MCF 10A (cell line): ENCODE measurements at places on chromosomes 7 and 10. TPM values are rescaled to one million over a fixed set of nuclear protein-coding genes. Genes with fewer than 3 reads are reported as not detected.

ADCY1 gene
- 0.61 and 0.79 TPM in 2 replicates for total RNA-seq

DNA sequence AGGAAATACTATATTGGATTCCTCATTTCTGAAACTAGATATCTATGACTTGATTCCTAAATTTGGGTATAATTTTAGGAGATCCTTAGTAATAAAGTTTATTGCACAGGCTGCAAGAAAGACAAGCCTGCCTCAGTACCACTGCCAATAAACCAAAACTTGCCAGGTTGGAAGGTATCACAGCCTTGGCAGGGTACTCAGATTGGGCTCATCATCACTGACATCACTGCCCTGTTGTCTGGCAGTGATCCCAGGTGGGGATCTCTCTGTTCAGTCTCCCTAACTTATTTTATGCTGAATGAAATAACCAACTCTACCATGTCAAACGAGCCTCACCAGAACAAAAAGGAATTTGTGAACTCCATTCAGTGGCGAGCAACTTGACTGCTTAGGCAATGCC is 18.8 kb downstream of the FIGNL1 start:
- peaks cover 7% of the 10 kb centered on the region for H3K4me1 ChIP-seq
- no peaks in the 10 kb centered on the region for H3K36me3 ChIP-seq
- no peak overlapping the region for H3K4me3 ChIP-seq
- H3K27me3 ChIP-seq, result no peaks in the 10 kb centered on the region
- no peak for DNase-seq
- H3K27ac ChIP-seq, result no peak overlapping the region

DNA sequence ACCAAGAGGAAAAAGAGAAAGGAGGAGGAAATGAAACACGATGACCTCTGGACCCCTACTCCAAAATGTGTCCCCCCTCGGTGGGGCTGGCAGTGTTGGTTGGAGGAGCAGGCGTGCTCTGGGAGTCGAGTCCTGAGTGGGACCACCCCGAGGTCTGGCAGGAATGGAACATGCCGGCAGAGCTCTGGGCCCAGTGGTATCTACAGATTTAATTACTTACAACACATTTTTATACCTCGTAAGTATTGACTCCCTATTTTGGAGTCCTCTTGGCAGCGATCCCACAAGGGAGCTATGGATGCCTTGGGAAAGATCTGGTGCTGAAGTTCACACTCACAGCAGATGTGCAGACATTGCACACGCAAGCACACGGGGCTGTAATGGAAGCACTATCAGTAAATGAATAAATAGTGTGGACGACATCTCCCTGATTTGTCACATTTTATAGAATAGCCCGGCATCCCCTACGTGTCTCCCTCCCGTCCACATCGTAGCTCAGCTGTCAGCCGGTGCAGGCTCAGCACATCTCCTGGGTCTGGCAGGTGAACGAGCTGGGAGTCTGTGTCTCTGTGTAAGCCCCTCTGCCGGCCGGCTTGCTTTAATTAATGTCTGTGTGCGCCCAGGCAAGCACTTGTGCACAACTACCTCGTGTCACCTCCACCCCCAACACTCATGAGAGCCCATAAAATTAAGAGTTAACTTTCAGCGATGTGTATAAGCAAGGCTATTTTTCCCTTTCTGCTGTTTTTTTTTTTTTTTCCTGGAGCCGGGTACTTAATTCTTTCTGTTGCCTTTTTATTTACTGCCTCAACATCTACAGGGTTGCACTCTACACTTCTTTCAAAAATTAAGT is 603.2 kb downstream of the LRMDA start:
- H3K4me3 ChIP-seq, result no peak overlapping the region
- no peaks in the 10 kb centered on the region for H3K36me3 ChIP-seq
- no peak overlapping the region for H3K27ac ChIP-seq
- DNase-seq, result no peak

DNA sequence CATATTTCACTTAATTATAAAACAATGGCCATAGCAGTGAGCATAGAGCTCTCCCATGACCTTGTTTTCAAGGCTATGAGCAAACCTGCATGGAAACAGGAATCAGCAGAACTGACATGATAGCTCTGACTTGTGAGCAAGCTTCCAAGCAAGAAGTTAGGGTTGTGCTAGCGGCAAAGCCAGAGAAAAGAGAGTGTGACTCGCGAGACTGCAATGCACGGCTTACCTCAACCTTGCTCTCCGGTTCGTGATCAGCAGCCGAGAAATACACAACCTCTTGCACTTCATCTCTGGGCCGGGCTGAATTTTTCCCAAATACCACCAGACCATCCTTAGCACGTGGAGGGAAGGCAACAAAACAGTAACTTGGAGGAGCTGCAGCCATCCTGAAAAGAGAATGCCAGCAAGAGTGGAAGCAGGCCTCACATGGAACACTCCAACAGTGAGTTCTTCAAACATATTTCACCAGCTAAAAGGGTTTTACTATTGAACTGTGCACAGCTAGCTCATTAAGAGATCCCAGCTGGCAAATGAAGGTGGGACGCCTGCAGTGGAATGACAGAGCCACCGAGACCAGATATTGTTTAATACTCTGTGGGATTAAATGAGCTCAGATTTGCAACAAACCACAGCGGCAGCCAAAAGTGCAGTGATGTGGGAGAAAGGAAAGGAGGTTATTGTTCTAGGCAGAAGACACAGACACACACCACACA is 20.8 kb downstream of the SCRN1 start:
- H3K27me3 ChIP-seq, result no peaks in the 10 kb centered on the region
- H3K4me1 ChIP-seq, result peaks cover 21% of the 10 kb centered on the region
- H3K36me3 ChIP-seq, result peaks cover 7% of the 10 kb centered on the region
- no peak overlapping the region for H3K4me3 ChIP-seq
- peak overlapping the region; percentile 34 for H3K27ac ChIP-seq

GRCh38 chr7:143237366-143237765 is 15.5 kb downstream of the TAS2R40 start:
- H3K4me3 ChIP-seq, result no peak overlapping the region
- H3K4me1 ChIP-seq, result peaks cover 15% of the 10 kb centered on the region
- H3K36me3 ChIP-seq, result no peaks in the 10 kb centered on the region
- H3K27ac ChIP-seq, result no peak overlapping the region
- DNase-seq, result no peak

- no peaks in the 10 kb centered on the region for H3K27me3 ChIP-seq
- H3K27ac ChIP-seq, result no peak overlapping the region
- peak overlapping the region; percentile 5 for H3K4me3 ChIP-seq
- DNase-seq, result peak; percentile 49
- no peaks in the 10 kb centered on the region for H3K36me3 ChIP-seq
These were observed 72.8 kb upstream of the MPP7 start for GRCh38 chr10:28375399-28376354.

- no peaks in the 10 kb centered on the region for H3K4me1 ChIP-seq
- DNase-seq, result peak; percentile 49
- H3K4me3 ChIP-seq, result no peak overlapping the region
- peaks cover 1% of the 10 kb centered on the region for H3K27me3 ChIP-seq
- no peaks in the 10 kb centered on the region for H3K36me3 ChIP-seq
These were observed 35.0 kb downstream of the PIK3AP1 start for GRCh38 chr10:96685306-96685705.

- H3K27me3 ChIP-seq, result no peaks in the 10 kb centered on the region
- H3K4me1 ChIP-seq, result peaks cover 8% of the 10 kb centered on the region
- H3K27ac ChIP-seq, result no peak overlapping the region
These were observed 9.1 kb upstream of the MCM10 start for GRCh38 chr10:13152296-13152695.

GRCh38 chr7:21368317-21368716 is 59.6 kb upstream of the SP4 start:
- H3K4me1 ChIP-seq, result peaks cover 7% of the 10 kb centered on the region
- no peak for DNase-seq
- no peaks in the 10 kb centered on the region for H3K27me3 ChIP-seq

GRCh38 chr10:15735763-15736162 is 16.0 kb upstream of the ITGA8 start:
- no peak overlapping the region for H3K27ac ChIP-seq
- H3K36me3 ChIP-seq, result no peaks in the 10 kb centered on the region
- peaks cover 25% of the 10 kb centered on the region for H3K27me3 ChIP-seq

GRCh38 chr7:113000316-113001020 is 86.2 kb downstream of the GPR85 start:
- DNase-seq, result no peak
- H3K4me3 ChIP-seq, result no peak overlapping the region
- no peaks in the 10 kb centered on the region for H3K27me3 ChIP-seq
- H3K27ac ChIP-seq, result no peak overlapping the region
- H3K36me3 ChIP-seq, result no peaks in the 10 kb centered on the region

GRCh38 chr7:146067880-146068279 is 48.7 kb upstream of the CNTNAP2 start:
- DNase-seq, result no peak
- peaks cover 15% of the 10 kb centered on the region for H3K27me3 ChIP-seq
- no peaks in the 10 kb centered on the region for H3K4me1 ChIP-seq
- H3K27ac ChIP-seq, result no peak overlapping the region

TYW1 gene
- total RNA-seq, result 17.4 and 19.2 TPM in 2 replicates

CPVL gene
- total RNA-seq, result 29.2 and 49.0 TPM in 2 replicates

GRCh38 chr7:128161466-128162125 is 79.5 kb upstream of the LEP start:
- H3K4me1 ChIP-seq, result peaks cover 18% of the 10 kb centered on the region
- no peak for DNase-seq
- H3K36me3 ChIP-seq, result peaks cover 4% of the 10 kb centered on the region
- H3K27ac ChIP-seq, result no peak overlapping the region
- H3K27me3 ChIP-seq, result no peaks in the 10 kb centered on the region

GRCh38 chr7:106767078-106767477 is 98.0 kb upstream of the PIK3CG start:
- no peaks in the 10 kb centered on the region for H3K36me3 ChIP-seq
- no peak for DNase-seq
- no peak overlapping the region for H3K27ac ChIP-seq
- peaks cover 17% of the 10 kb centered on the region for H3K4me1 ChIP-seq
- H3K4me3 ChIP-seq, result no peak overlapping the region

DNA sequence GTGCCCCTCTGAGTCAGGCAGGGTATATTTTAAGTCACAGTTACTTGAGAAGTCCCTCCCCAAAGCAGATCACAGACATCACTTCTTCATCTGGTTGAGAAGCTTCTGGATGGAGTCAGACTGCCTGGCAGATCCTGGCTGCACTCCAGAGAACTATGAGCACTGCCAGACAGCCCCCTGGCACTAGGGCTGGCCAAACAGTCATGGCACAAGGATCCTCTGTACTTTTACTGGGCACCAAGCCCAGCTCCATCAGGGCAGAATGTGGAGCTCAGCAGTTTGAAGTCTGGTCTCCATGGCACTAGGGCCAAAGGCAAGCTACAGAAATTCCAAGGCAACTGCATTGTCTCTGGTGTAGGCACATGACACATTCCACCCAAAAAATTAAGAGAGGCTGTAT is 162.1 kb downstream of the NRG3 start:
- peaks cover 26% of the 10 kb centered on the region for H3K4me1 ChIP-seq
- H3K27me3 ChIP-seq, result no peaks in the 10 kb centered on the region
- H3K4me3 ChIP-seq, result peak overlapping the region; percentile 23

DNA sequence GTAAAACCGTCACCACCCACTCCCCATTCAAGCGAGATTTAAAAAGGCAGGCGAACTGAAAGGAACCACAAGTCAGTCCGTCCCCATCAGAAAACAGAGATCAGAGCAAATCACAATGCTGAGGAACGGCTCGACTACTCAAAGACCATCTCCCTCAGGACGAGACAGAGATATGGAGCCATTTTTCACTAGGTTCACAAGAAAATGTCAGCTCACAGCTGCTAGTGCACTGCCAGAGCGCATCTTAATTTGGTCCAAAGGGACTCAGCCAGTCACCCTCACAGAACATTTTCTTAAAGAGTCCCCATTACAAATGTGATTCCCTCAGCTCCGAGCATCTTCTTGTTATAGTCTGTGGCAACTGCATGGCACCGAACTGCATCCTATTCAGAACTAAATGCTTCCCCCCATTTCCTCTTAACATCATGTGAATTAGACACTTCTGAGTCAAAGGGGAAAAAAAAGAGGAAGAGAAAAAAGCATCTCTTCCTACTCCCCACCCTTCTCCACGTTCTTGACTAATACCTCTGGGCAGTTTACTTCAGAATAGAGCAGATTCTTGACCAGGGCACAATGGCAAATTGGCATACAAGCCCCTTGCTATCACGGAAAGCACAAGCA is 683.9 kb downstream of the MAGI2 start:
- H3K27me3 ChIP-seq, result peaks cover 16% of the 10 kb centered on the region
- no peaks in the 10 kb centered on the region for H3K36me3 ChIP-seq
- no peak for DNase-seq
- no peak overlapping the region for H3K27ac ChIP-seq
- no peaks in the 10 kb centered on the region for H3K4me1 ChIP-seq

DNA sequence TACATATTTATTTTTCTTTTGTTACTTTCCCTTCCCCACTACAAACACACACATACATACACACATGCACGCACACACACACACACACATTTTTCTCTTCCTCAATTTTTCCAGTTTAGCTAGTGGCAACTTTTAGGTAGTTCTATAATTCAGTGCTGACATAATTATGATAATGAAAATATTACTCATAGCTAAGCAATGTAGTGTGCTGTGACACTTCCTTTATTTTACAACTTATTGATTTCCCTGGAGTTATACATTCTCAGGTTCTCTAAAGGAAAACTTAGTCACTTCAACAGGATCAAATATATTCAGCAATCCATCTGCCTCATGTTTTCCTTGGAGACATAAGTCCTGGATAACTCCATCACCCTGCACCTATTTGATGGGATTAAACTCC is 151.6 kb downstream of the CACNA2D1 start:
- H3K36me3 ChIP-seq, result no peaks in the 10 kb centered on the region
- no peak overlapping the region for H3K27ac ChIP-seq
- DNase-seq, result no peak
- peaks cover 27% of the 10 kb centered on the region for H3K27me3 ChIP-seq

DNA sequence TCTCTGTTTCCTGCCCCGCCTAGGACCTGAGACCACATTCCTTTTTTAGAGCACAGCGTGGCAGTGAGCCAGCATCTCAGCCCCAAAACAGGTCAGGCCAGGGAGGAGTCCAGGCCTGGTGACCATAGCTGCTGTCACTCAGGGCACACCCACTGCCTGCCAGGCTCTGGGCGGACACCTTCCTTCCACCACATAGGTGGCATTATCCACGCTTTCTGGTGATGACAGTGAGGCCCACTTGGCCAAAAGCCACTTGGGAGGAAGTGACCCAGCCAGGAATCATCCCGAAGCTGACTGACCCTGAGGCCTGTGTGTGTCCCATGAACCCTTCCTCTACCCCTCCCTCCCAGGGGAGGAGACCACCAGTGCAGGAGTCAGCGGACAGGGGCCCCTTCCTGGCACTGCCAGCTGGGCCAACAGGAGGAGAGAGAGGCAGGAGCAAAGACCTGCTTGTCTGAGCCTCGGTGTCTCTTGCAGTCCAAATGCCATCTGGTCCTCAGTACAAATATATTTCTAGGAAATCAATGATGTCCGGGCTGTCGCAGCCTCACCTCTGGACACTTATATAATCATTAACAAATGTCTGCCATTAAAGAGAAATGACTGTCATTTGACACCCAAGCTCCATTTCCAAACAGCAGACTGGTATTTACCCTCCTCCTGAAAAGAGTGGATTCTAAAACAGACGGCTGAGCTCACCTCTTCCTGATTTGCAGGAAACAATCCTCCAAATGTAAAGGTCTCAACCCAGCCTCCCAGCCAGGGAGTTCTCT is 63.0 kb downstream of the ABRAXAS2 start:
- peak; percentile 53 for DNase-seq
- no peak overlapping the region for H3K4me3 ChIP-seq
- H3K36me3 ChIP-seq, result no peaks in the 10 kb centered on the region
- no peaks in the 10 kb centered on the region for H3K4me1 ChIP-seq
- H3K27me3 ChIP-seq, result no peaks in the 10 kb centered on the region
- no peak overlapping the region for H3K27ac ChIP-seq
